ENCODE measurements at places on chromosomes 6 and 20.

- DNase-seq, result no peak
Observed at GRCh38 chr6:150302520-150303176, 66.2 kb upstream of the IYD start.

DNA sequence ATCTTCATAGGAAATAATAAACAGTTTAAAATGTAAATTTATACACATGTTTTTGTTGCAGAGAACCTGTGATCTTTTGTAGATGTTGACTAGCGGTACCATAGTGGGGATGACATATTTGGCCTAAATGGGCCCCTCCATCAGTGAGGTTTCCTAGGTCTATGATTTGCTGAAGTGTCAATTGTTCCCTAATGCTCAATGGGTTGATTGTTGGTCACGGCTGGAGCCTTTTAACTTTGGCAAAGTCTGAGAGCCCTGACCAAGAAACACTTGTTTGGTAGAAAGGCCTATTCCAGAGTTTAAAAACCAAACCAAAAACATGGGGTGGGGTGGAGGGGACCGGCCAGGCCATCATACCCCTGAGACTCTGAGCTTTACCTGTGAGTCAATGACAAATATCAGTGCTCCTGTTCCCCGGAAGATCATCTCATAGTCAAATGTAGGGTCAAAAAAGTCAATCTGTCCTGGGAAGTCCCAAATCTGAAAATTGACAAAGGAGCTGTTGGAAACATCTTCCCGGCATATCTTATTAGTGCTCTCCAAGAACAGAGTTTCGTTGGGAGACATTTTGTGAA is 25.1 kb downstream of the RRAGD start:
- no peak for DNase-seq

GRCh38 chr6:6614096-6614982 is 25.8 kb downstream of the LY86 start:
- DNase-seq, result no peak

DNA sequence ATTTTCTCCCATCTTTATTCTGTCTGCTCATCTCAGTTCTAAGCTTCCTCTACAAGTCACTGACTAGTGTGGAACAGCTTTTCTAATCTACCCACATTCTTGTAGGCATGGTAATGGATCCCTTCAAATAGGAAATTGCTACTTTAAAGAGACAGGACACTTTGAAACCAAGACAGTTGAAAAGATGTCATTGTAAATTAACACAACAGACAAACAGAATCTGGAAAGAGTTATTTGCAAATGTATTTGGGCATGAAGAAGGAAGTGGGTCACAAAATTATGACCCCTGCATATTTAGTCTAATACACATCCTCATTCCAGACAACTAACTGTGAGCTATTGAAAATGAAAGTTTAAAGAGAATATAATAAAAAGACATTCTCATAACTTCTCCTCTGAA is 298.2 kb upstream of the MARCKS start:
- no peak for DNase-seq

DNA sequence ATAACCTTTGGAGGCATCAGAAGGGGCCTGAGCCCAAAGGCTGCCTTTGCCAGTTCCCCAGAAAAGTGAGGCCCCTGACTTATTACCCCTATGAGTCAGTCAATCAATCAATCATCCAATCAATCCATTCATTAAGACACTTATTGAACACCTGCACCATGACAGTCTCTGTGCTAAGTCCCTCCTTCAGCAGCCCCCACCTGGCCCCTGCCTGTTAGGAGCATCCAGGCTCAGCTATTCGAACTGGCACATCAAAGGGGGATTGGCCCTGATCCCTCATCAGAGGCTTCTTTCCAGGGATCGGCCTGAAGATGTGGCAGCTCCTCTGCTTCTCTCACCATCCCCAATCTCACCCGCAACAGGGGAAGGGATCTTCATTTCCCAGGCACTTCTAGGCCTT is 27.7 kb upstream of the VEGFA start:
- no peak for DNase-seq

- no peak for DNase-seq
Observed at GRCh38 chr6:152874846-152875568, 107.8 kb downstream of the FBXO5 start.

GRCh38 chr20:16368645-16369292 is 204.5 kb downstream of the KIF16B start:
- no peak for DNase-seq

DNA sequence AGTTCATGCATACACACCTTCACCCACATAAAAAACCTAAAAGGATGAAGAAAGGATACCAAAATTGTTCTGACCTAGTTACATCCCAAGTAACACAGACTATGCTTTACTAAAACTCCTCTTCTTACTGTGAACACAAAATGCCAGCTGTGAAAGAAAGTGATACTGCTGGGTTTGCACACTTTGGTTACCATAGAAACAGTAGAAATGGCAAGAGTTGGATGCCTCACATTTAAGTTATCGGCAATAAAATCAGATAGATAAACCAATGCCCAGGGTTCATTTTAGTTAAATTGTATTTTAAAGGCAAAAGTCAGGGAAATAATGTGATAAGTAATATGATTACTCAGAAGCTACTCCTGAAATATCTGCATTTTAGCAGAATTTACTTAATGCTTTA is 161.9 kb downstream of the CDK19 start:
- DNase-seq, result no peak

GRCh38 chr20:51660672-51661608 is 107.2 kb downstream of the ATP9A start:
- no peak for DNase-seq

- DNase-seq, result no peak
Observed at GRCh38 chr6:122740936-122741335, 38.6 kb upstream of the FABP7 start.

- no peak for DNase-seq
Observed at GRCh38 chr6:35142588-35143569, 1.7 kb upstream of the TCP11 start.

DNA sequence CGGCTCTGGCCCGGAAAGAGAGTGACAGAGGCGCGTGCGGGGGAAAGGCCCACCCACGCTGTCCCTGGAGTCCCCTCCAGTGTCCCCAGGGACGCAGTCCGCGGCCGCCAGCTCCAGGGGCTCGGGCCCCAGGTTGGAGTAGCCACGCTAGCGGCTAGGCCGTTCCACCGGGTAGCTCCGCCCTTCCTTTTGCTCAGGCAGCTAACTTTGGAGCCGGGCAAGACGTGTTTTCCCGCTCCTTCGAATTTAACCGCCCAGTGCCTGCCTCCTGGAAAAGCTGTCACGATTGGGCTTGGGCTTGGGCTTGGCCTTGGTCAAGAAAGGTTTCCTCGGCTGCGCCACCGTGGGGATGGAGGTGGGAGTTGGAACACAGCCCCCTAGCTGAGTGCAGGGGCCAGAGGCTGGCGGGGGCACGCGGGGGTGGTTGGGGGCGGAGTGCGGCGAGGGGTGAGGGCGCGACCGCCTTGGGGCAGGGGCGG is 4.7 kb downstream of the LINC00237 start:
- DNase-seq, result peak; percentile 60

DNA sequence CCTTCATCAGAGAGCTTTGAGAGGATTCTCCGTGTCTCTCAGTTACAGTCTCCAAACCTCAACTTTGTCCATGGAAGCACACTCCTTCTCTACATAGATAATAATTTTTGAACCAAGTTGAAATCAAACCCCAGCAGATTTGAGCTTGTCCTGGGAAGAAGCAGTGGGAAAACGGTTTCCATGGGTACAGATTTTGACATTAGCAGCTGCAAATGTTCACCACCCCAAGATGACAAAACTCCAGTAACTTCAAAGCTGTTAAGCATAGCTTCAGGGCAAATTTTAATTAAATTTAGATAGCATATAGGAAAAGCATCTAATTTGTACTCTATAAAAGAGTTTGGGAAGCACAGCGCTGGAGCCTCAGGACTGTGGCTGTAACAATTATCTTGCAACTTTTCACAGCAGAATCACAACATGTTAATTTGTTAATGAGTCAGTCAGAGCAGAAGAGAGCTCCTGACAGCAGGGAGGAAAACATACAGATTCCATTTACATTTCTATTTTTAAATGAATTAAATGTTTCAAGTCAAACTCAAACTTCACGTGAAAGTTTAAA is 240.7 kb downstream of the BMP7 start:
- DNase-seq, result no peak

GRCh38 chr20:41365777-41366545 is 657 bp downstream of the EMILIN3 start:
- DNase-seq, result no peak

DNA sequence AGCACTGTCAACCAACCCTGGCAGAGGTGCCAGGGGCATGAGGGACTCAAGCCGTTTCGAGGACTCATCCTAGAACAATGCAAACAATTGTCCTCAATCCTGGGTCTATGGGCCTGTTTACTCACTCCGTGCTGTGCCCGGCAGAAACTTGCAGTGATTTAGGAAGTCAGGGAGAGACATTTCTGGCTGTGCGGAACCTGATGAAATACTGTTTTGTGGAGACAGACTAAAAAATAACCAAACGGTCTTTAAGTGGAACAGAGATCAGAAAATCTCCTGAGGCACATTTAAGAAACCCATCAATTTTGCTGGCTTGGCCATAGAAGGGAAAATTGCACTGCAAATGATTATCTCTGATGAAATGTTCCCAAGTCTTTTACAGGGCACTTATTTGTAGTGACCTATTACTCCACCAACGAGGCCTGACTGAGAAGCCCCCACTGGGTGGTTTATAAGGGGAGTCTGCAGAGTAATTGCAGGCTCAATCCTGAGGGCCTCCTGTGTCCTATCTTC is 79.8 kb upstream of the KCNK16 start:
- DNase-seq, result no peak

GRCh38 chr20:44527716-44528199 is 5.9 kb upstream of the SERINC3 start:
- no peak for DNase-seq

DNA sequence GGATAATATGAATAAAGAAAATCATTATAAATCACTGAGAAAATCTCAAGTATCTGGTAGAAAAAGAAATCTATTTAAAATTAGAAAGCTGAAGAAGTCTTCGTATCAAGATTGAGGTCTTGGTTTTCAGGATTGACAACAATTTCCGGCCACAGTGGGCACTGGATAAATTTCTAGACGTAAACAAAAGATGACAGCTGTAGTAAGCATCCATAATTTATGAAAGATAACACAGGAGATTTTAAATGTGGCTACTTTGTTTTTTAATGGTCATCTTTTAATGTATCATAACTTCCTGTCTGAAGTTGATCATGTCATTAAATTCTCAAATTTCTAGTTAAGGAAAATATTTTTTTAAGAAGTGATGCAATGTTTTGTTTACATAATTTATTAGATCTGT is 444.2 kb downstream of the HTR1B start:
- DNase-seq, result no peak

GRCh38 chr6:26575494-26575939 is 21.2 kb upstream of the ABT1 start:
- no peak for DNase-seq

DNA sequence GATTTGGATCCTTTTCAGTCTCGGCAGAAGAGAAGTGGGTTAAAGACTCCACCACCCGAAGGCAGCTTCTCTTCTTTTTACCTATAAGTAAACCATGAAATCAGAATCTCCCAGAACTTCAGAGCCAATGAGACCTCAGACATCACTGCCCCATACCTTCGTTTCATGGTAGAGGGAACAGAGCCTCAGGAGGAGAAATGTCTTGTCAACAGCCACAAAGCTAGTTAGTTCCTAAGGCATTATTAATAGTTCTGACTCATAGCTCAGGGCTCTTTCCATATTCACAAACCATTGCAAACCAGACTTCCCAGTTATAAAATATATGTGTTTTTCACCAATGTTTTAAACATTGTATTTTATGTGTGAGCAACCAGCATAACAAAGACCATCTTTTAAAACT is 118.7 kb upstream of the RIPOR2 start:
- DNase-seq, result no peak

DNA sequence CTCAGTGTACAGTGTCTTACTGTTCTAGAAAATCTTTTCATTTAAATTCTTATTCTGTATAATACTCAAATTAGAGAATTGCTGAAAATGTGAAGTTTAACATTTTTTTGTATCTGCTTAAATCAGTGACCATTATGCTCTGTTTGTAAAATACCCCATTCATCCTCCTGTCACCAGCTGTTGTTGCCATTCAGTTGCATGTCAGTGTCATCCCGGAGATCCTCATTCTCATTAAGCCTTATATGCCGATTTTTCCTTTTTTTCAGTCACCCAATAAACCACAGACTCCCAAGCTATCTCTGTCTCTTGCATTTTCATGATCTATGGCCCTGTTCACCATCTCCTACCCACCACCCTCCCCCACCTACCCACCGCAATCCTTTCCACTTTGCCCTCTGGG is 20.4 kb downstream of the GTF2H5 start:
- no peak for DNase-seq
